ENCODE measurements at places on chromosomes 12 and 14. TPM values are rescaled to one million over a fixed set of nuclear protein-coding genes. Genes with fewer than 3 reads are reported as not detected.

The FOXG1 gene
- total RNA-seq = not detected

The FBXL14 gene
- 7.3 TPM for total RNA-seq

The PRIMA1 gene
- 5.0 TPM for total RNA-seq

The PLBD2 gene
- total RNA-seq = 67.8 TPM

The ART4 gene
- 16.1 TPM for total RNA-seq

The FAM186B gene
- total RNA-seq = not detected

Data from posterior vena cava (tissue), 2 donors.